Tongue (tissue), 3 donors: ENCODE measurements at places on chromosomes 4 and X. TPM values are rescaled to one million over a fixed set of nuclear protein-coding genes. Genes with fewer than 3 reads are reported as not detected.

DNA sequence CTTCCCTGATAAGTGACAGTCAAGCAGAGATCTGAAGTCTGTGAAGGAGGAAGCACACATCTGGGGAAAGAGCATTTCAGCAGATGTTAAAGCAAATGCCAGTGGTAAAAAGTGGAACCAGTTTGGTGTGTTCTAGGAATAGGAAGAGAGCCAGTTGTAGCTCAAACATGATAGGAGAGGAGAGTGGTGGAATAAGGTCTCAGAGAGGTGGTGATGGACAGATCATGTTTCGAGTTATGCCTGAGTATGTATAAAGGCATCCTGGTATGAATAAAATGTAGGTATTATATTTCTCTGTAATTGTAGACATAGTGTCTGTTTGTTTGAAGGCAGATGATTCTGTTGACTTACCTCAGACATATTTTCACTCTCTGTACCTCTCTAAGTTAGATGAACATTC lies 89.1 kb downstream of the LARP7 start:
- no peak for DNase-seq

- no peak for DNase-seq
Measured at GRCh38 chr4:14977830-14978229, 24.5 kb upstream of the CPEB2 start.

DNA sequence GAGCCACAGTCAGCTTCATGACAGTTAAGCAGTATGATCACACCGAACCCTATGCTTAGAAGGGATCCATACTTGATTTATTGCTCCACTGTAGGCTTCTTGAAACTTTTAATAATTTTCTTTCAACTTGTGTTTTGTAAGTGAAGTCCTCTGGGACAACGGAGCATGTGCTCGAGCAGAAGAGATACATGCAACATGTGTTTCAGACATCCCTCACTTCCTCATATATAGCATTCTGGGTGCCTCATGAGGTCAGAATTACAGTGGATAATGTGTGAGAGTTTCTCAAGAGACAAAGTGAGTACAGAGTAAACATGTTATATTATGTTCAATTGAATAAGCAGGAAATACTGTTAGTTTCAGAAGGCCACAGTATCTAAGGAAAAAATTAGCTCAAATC lies 893.2 kb downstream of the FAT4 start:
- DNase-seq = no peak

DNA sequence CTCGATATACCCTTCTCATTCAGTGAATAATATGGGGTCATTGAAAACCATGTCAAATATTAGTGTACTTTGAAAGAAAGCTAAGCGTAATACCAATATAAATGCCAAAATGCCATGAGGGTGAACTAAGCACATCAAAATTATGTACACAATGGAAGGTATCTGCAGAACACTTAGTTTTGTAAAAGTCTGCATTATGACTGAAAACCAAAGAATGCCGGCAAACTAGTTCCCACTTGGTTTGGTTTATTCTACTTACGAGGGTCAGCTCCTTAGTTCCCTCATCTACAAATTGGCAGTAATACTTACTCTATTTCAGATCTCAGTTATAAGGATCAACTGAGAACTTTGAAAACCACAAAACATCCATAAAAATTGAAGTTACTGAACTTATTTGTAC lies 27.3 kb downstream of the RPS6KA6 start:
- DNase-seq = no peak

GRCh38 chr4:93648258-93648657 lies 180.3 kb upstream of the ATOH1 start:
- no peak for DNase-seq

DNA sequence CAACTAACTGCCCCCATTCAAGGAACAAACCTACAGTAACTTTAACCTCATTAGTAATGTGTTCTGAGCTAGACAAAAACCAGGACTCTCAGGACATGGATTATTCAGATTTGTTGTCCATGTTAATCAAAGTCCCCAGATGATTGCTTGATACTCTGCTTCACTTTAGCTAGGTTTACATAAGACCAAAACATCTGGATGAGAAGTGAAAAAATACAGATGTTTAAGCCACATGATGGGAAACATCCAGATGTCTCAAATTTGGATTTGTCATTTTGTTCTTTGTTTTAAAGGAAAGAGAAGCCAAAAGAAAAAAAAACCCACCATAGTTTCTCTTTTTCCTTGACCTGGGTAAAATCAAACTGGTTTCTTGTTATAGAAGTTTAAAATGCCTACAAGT lies 48.5 kb upstream of the NRK start:
- peak; percentile 63 for DNase-seq

- no peak for DNase-seq
Measured at GRCh38 chrX:9961750-9962149, 5.4 kb upstream of the CLDN34 start.

- DNase-seq = no peak
Measured at GRCh38 chr4:80197601-80198440, 518 bp downstream of the PRDM8 start.

DNA sequence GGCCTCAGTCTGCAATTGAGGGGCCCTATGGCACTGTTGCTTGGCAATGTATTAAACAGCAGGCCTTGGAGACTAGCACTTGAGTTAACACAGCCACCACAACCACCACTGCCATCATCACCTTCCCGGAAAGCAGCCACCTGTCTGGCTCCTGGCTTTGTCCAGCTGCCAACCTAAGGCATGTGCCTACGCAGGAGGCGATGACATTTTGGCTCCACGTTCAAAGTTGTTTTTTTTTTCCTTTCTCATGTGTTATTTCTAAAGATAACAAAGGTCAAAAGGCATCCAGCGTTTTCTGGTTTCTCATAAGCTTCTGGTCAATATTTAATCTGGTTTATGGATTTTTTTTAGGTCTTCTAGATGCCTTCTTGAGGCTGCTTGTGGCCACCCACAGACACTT lies 7.5 kb downstream of the CLDN2 start:
- DNase-seq = no peak

DNA sequence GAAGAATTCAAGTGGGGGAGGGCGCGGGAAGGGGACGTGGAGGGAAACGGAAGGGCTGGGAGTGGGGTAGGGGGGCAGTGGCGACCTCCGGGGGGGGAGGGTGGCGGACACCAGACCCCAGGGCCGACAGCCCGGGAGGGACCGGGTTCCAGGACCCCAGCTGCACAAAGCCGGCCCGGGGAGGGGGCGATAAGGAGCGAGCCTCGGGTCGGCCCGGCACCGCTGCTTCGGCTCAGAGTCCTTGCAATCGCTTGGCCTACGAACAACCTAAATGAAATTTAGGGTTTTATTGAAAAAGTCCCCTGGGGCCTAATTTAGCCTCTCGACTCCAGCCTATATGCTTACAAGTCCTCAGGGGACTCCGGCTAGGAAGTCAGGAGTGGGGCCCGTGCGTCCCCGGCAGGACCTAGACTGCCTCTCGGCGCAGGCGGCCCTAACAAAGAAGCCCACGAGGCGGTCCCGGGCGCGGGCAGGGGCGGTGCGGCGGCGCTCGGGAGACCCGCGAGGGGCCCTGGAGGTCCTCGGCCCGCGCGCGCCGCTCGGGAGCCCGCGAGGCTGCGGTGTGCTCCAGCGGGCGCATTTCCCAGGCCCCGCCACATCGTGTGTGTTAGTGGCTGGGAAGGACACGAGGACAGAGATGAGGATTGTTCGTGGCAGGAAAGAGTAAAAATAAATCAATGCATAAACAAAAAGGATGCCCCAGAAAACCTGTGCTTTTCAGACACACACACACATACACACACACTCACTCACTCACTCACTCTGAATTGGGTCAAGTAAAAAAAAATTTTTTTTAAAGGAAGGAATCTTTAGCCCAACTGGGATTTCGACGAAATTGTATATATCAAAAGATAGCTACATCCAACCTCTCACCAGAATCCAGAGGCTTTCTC lies 70.0 kb downstream of the MGST2 start:
- DNase-seq = peak; percentile 69

DNA sequence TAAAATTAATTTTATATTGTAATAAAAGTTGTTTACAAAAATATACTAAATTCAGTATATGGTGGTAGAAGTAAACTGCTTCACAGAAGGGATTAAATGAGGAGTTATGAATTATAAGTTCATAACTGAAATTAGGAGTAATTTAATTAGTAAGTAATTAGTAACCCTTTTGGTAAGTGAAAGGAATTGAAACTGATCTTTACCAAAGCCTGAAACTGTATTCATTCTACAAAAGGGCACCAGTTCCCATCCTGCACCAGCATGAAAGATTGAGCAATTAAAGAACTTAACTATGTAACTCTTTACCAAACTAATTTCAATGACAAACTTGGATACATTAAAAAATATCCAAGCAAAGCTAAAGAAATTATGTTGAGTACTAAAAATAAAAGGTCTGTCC lies 8.2 kb downstream of the MED14 start:
- no peak for DNase-seq

GRCh38 chr4:26450418-26450817 lies 39.9 kb downstream of the CCKAR start:
- DNase-seq = no peak

GRCh38 chrX:132292793-132293192 lies 73.5 kb upstream of the RAP2C start:
- DNase-seq = peak; percentile 72

NFKB1 gene
- 32.2 TPM for total RNA-seq

CT45A1 gene
- total RNA-seq = not detected

GPR82 gene
- 0.10 TPM for total RNA-seq

PIR gene
- total RNA-seq = 6.8 TPM
